ENCODE measurements at places on chromosomes 2 and 18.
A peak's percentile ranks its signal among the peaks of the same experiment; 100 is the strongest.

GRCh38 chr2:72143441-72144273 lies 4.0 kb downstream of the CYP26B1 start:
- DNase-seq: no peak

GRCh38 chr2:102514061-102514785 lies 41.2 kb downstream of the SLC9A4 start:
- DNase-seq: no peak

GRCh38 chr2:202204855-202205254 lies 33.5 kb downstream of the SUMO1 start:
- DNase-seq: no peak

DNA sequence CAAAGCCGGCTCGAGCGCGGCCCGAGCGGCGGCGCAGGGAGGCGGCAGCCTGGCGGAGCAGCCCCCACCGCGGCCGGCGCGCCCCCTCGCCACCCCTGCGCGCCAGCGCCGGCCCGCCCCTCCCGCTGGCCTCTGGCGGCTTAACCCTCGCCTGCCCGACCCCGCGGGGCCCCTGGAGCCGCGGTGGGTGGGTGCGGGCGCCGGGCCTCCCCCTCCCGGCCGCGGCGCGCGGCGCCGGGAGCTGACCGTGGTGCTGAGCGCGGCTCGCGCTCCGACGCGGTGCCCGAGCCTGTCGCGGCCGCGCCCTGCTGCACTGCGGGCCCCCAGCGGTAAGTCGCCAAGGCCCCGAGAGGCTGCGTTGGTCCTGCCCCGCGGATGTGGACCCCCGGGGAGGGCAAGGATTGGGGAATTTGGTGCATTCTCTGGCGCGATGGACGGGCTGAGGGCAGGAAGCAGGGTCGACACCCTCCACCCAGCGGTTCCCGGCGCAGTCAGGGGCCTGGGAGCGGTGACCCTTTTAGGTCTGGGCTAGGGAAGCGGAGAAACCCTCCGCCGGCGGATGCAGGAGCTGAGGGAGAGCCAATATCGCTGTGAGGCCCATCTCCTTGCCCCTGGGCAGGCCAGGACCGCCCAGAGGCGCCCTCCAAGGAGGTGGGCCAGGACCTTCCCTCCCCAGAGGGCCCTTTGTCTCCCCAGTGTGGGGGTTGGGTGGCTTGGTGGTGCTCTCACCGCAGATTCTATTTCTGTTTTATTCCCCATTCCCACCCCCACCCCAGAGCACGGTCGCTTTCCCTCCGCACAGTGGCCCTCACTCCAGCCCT lies 923 bp downstream of the AMER3 start:
- DNase-seq: peak; percentile 55

GRCh38 chr2:401019-401679 lies 113.3 kb upstream of the ALKAL2 start:
- DNase-seq: no peak

GRCh38 chr2:217843324-217843723 lies 159.5 kb downstream of the TNS1 start:
- no peak for DNase-seq

- DNase-seq: no peak
Observed at GRCh38 chr2:191892391-191892790, 45.5 kb upstream of the CAVIN2 start.

DNA sequence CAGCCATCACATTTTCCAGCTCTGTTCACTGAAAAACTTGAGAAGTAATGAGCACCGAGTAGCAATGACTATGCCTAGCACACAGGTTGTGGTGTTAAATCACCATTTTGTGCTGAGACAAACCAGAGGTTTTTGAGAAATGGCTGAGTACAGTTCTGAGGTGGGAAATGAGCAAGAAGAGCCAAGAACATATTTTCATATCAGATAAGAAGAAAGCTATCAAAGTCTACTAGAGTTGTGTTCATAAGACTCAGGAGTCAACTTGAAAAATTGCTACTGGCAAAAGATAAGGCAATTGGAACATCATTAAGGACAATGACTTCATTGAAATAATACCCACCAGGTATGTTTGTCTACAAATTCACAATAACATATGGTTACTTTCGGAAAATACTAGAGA lies 108.1 kb downstream of the RIT2 start:
- no peak for DNase-seq

GRCh38 chr18:79988071-79988450 lies 302 bp downstream of the TXNL4A start:
- DNase-seq: peak; percentile 51

GRCh38 chr2:7025082-7025481 lies 107.9 kb downstream of the RNF144A start:
- DNase-seq: no peak

DNA sequence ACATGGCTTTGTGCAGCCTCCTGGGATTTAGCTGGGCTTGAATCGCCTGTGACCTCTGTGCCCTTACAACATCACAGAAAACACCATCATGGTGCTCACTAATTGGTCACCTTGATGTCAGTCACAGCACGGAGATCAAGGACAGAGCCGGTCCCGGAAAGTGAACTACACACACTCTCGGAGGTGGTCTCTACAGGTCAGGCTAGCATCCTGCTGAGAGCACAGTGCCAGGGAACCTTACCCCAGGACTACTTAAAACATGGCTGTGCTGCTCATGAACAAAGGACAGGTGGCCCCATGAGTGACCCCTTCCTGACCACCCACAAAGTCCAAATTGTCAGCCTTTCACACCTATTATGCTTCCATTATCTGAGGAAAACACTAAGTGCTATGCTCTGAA lies 1782.1 kb upstream of the CELF4 start:
- no peak for DNase-seq

- no peak for DNase-seq
Observed at GRCh38 chr2:115369400-115369799, 927.0 kb downstream of the DPP10 start.

DNA sequence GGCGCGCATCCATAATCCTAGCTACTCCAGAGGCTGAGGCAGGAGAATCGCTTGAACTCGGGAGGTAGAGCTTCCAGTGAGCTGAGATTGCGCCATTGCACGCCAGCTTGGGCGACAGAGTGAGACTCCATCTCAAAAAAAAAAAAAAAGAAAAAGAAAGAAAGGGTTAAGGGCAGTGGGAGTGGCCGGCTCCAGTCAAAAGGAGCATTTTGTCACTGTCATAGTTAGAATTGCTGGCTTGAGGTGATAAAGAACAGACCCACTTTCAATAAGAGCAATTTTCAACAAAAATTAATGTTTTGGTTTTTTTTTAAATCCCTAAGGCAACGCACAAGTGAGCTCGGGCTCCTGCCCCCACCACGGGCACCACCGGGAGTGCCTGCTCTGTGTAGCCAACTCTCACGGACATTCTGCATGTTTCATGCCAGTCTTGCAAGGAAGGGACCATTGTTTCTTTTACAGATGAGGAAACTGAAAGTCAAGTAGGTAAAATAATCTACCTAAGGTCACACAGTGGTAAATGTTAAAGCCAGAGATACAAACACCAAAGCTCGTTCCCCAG lies 8.5 kb downstream of the CIB4 start:
- no peak for DNase-seq

DNA sequence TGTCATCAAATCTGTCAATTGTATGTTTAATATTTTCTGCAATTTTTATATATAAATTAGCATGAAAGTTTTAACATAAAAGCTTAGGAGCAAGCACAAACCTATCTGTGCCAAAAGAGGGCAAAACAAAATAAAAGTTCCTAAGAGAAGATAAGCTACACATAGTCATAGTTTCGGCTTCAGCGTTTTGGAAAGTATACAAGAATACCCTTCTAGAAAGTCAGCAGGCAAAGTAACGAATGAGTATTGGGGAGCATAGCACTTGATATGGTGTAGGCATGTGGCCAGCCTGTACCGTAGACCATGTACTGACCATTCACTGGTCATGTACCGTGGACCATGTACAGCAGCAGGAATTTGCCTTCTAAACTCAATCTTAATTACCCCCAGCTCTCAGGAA lies 156.1 kb downstream of the TMEM247 start:
- DNase-seq: no peak

DNA sequence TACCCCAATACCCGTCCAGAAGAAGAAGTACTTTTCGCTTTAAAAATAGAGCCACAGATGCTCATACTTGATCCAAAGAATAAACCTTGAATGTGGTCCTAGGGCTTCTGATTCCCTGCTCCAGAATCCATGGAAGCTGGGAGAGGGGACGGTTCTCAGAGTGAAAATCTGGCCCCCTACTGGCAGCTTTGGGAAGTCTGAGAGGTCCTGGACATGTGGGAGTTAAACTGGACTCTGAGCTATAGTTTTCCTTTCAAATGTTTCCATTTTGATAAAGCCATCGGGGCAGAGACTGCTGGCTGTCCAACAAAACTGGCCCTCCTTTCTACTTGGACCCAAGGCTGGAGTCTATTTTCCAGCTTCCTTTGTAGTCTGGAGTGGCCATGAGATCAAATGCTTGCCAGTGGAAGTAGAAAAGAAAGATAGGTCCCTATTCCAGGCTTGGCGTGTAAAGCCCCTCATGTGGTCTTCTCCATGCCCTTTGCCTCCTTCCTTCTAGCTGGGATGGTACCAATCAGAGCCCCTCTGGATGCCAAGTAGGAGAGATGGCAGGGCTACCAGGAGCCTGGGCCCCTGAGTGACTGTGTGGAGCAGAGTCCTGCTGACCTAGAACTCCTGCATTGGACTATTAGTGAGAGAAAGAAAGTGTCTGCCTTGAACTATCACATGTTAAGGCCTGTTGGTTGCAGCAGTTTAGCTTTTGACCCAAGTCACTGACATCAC lies 37.7 kb upstream of the TBC1D8 start:
- DNase-seq: peak; percentile 37

- no peak for DNase-seq
Observed at GRCh38 chr18:26460449-26461091, 87.8 kb downstream of the KCTD1 start.

- DNase-seq: no peak
Observed at GRCh38 chr2:149089068-149089467, 50.6 kb downstream of the LYPD6B start.

GRCh38 chr2:32559136-32559535 lies 68.7 kb upstream of the TTC27 start:
- no peak for DNase-seq

- DNase-seq: no peak
Observed at GRCh38 chr2:80499095-80499494, 194.5 kb upstream of the LRRTM1 start.

GRCh38 chr18:23710068-23710527 lies 20.8 kb downstream of the LAMA3 start:
- DNase-seq: no peak

GRCh38 chr2:68646303-68646702 lies 2.9 kb downstream of the PROKR1 start:
- DNase-seq: no peak

GRCh38 chr2:111975819-111976218 lies 77.4 kb downstream of the MERTK start:
- DNase-seq: no peak
